HAP-1 (cell line): ENCODE measurements at places on chromosomes 1 and 21.
A peak's percentile ranks its signal among the peaks of the same experiment; 100 is the strongest.

DNA sequence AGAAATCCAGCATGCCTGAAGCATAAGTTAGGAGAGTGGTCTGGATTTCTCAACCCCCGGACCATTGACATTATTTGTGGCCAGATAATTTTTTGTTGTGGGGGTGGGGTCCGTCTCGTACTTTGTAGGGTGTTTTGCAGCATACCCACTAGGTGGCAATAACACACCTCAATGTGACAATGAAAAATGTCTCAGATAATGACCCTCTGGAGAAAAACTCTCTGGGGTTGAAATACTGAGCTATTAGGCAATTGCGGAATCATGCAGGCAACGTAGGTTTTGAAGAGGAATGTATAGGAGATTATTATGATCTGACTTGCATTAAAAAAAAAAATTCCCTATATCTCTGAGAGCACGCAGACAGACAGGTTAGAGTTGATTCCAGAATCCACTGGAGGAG, 25.3 kb upstream of the RRP15 start:
- DNase-seq = peak; percentile 74

- no peak for DNase-seq
Measured at GRCh38 chr1:63982201-63982600, 208.4 kb downstream of the ROR1 start.

- no peak for DNase-seq
Measured at GRCh38 chr21:36076878-36077655, 7.2 kb downstream of the CBR1 start.

DNA sequence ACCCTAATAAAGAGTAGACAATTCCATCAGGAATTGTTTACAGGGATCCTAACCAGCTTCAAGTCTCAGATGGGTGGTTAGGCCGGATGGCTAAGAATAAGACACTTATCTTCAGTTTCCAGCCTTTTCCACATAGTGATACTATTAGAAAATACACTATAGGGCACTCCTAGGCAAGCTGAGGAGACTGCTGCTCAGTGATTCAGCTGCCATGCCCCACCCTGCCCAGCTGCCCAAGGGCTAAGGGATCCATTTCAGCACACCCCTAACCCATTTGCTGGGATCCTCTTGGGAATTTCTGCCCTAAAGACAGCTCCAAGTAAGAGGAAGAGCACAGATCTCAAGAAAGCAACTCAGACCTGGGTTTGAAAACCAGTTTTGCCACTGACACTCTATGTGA, 31.9 kb downstream of the PLPP3 start:
- DNase-seq = no peak

DNA sequence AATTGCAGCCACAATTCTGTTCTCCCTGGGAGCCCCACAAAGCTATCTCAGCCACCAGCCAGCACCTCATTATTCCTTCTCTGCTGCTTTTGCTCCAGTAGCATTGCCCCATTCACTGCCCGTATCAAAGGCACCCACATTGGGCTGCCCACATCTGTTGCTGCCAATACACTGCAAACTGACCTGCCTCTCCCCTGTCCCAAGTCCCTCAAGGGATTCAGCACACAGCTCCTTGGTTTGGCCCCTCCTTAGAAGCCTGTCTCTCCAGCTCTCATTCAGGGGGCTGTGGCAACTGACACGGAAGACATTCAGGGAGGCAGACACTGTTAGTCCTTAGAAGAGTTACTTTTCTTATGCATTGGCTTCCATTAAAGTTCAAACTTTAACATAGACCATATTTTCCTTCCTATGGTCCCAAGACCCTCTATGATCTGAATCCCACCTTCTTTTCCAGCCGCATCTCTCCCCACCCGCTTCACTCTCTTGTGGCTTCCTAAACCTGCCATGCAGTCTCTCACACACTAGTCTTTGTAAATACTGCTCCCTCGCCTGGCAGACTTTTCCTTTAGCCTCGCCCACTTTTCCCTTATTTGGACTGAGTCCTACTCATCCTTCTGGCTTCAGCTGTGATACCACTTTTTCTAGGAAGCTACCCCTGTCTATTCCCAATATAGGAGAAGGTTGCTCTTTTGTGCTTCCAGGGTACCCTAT, 19.3 kb upstream of the KLHDC8A start:
- DNase-seq = peak; percentile 73

DNA sequence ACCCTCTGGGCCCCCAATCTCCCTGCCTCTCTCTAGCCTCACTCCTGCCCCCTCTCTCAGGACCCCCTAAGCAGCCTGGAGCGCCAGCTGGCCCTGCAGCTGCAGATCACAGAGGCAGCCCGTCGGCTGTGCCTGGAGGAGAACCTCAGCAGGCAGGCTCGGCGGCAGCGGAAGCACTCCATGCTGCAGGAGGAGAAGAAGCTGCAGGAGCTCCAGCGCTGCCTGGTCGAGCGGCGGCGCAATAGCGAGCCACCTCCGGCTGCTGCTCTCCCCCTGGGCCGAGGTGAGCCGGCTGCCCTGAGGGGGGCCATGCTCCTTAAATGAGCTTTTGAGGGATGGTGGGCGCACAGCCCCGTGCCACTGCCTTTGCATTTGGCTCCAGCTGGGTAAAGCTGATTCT, 6.2 kb downstream of the INAVA start:
- no peak for DNase-seq

DNA sequence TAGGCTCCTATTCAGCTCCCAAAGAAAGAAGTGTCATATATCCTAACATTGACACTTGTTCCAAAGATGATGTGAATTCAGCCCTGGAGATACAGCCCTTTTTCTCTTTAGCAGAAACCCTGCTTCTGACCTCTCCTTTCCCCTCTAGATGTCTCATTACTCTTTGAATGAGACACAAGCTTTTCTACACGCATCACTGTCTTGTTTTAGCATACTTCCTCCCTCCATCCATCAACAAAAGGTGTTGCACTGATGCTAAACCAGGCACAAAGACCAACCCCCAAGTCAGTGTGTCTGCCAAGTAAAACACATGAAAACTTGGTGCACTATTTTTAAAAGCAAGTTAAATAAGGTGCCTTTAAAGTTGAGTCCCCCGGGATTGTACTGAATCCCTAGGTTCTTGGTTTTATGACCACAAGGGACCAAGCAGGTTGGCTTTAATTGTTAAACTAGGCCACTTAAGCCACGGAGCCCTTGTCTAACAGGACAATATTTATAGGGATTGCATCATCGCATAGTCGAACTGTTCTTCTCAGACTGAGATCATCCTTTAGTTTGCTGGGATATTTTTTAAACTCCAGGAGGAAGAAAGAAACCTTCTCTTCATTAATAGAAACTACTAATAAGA, 101.0 kb upstream of the GUCA2B start:
- no peak for DNase-seq

GRCh38 chr1:11748294-11749202, 12.6 kb downstream of the AGTRAP start:
- no peak for DNase-seq

GRCh38 chr1:185759061-185759460, 24.9 kb downstream of the HMCN1 start:
- no peak for DNase-seq

- DNase-seq = no peak
Measured at GRCh38 chr1:16196874-16197273, 15.6 kb downstream of the ARHGEF19 start.

GRCh38 chr1:219367496-219367895, 193.8 kb downstream of the LYPLAL1 start:
- no peak for DNase-seq

DNA sequence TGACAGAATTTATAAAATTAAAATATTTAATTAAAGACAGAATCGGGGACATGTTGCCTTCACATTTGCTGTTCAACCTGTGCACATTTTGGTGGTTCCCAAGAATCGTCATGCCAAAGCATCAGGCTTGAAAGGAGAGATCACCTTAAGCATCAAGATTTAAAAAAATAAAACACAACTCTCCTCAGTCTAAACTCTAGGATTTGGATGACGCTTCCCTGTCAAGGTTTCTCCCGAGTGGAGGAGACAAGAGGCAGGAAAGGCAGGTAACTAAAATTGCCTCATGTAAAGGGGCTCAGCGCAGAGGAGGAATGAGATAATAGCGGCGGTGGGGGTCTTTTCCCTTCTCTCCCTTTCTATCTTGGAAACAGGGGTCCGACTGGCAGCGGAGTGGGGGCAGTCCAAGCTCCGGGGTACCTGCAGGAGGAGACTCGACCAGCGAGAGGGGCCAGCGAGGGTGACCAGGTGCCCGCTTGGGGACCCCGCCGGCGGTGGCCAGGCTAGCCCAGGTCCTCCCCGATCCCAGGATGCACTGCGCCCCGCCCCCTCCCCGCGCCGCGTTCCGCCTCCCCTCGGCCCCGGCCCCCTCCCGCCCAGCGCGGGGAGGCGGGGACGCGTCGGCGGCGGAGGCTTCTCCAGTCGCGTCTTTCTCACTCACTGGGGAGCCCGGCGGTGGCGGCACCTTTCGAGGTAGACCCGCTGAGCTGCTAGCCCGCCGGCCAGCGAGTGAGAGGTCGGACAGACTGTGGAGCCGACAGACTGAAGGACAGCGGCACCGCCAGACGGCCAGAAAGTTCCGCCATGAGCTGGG, at the start of gene FNBP1L:
FNBP1L (plus strand) TSS at position 638 of the 811 bp plus-strand sequence; CDS start at position 802, 164 bp downstream.
- peak; percentile 92 for DNase-seq

- no peak for DNase-seq
Measured at GRCh38 chr1:178055779-178056471, 38.0 kb upstream of the RASAL2 start.

- no peak for DNase-seq
Measured at GRCh38 chr1:231318015-231318355, 19.7 kb downstream of the EXOC8 start.

GRCh38 chr21:16667395-16667794, 845.4 kb upstream of the CXADR start:
- no peak for DNase-seq

GRCh38 chr1:169108863-169109560, 2.5 kb downstream of the ATP1B1 start:
- DNase-seq = peak; percentile 18

- DNase-seq = no peak
Measured at GRCh38 chr1:90605070-90605469, 112.0 kb downstream of the BARHL2 start.

DNA sequence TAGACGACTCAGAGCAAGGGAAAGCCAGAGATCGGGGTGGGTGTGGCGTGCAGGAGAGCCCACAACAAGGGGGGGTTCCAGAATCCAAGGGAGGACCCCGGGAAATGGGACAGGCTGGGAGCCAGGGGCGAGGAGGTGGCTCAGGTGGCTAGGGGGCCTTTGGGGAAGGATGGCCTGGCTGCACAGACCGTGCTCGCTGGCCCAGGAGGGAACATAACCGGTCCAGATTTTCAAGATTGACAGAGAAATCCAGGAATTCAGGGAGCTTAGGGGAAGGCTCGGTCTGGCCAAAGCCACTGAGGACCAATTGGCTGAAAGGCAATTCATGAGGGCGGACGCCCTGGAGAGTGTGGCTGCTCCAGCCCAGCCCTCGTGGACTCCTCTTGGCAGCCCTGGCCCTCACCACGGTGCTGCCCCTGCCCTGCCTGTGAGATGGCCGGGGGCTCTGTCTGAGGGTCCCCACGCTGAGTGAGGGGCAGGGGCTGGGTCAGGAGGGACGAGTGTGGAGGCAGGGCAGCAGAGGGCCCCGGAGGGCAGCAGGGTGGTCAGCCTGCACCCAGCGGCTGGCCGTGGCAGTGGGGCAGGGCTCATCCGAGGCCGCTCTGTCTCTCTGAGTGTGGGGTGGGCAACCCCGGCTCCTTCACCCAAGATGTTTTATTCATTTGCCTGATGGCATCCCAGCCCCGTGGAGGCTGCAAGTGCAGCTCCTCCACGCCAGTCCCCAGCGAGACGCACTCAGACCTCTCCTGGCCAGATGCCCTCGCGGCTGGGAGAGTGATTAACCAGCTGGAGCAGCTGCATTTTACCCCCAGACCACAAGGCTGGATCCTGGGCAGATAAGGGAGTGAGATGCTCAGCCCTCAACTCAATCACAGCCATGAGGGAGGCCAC, 5.6 kb upstream of the LRRC3 start:
- no peak for DNase-seq

- no peak for DNase-seq
Measured at GRCh38 chr1:109249654-109250401, 489 bp downstream of the CELSR2 start.

- no peak for DNase-seq
Measured at GRCh38 chr1:220044678-220045355, 1.5 kb downstream of the EPRS1 start.

DNA sequence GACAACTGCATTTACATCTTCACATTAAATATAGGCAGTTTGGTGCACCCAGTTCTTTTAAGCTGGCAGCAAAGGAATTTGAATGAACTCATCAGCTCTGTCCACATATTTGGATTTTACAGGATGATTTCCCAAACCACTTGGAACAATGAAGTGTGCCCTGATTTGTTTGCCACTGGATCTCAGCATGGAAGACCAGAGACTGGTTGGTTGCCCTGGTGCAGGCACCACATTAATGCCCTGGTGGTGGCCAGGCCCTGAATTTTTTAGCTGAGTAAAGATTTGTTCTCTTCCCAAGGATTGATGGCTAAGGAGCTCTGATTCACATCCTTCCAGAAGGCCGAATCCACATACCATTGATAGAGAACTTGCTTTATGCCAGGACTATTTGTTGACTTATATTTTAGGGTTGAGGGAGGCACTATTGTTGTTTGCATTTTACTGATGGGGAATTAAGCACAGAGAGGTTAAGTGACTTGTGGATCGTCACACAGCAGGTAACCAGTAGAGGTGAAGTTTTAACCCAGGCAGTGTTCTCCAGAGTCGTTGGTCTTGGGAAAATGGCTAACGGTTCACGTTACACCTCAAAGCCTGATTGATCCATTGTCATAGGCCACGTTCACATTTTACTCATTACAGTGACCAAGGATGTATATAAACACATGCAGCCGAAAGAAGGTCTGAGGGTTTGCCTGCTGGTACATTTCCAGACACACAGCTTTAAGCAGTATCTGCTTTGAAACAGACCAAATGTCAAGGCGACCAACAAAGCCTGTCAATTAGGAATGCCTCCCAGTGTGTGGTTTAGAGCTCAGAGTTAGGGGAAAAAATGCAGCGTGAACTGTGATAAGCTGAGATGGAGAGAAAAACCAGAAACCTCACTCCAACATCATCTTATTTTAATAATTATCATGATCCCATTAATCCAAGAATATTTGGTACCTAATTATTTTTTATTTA, 50.7 kb downstream of the KAZN start:
- no peak for DNase-seq

GRCh38 chr1:168121401-168122011, 15.2 kb downstream of the GPR161 start:
- DNase-seq = no peak

DNA sequence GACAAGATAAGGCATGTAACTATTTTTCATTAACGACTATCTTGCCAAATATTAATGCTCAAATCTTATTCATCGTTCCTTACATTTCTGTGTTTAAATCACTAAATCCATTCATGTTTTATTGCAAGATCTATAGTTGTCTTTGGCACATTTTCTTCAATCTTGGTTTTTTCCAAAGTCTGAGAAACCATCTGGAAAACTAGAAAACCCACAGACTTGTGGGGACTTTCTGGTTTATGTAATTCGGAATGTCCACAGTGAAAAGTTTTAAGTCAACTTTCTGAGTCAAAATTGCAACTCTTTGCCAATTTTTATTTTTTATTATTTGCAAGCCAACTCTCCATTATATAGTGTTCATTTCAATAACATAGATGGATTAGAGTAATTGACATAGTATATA, 520.8 kb upstream of the ADAMTS5 start:
- DNase-seq = no peak

- no peak for DNase-seq
Measured at GRCh38 chr1:230833511-230833910, 34.8 kb downstream of the C1orf198 start.
